ENCODE measurements at places on chromosomes 13 and 19.
A peak's percentile ranks its signal among the peaks of the same experiment; 100 is the strongest.

GRCh38 chr13:101300531-101300930 lies 115.8 kb downstream of the NALCN start:
- DNase-seq = no peak

DNA sequence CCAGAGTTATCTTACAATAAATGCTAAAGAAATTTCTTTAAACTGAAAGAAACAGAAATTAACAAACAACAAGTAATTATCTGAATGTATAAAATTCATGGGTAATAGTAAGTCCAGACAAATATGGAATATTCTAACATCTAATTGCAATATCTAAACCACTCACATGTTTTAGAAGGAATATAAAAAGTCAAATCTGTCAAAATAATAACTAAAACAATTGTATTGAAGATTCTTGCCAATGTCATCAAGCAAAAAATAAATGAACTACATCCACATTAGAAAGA lies 942.9 kb upstream of the PCDH20 start:
- no peak for DNase-seq

DNA sequence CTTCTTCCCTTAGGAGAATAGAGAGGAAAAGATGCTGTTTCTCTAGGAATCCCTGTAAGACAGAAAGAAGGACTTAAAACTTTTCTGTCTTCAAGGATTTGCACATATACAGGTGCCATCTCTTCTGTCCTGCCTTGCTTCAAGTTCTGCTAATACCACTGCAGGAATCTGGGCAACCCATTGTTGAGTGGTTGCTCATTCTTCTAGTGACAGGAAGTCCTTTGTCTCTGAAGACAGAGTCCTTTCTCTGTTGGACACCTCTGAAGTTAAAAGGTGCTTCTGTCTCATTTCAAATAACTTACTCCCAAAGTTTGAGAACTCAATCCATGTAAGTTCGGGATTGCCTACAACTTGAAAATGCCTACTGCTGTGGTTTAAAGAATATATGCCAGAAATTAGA lies 114.4 kb upstream of the TMTC4 start:
- DNase-seq = no peak

DNA sequence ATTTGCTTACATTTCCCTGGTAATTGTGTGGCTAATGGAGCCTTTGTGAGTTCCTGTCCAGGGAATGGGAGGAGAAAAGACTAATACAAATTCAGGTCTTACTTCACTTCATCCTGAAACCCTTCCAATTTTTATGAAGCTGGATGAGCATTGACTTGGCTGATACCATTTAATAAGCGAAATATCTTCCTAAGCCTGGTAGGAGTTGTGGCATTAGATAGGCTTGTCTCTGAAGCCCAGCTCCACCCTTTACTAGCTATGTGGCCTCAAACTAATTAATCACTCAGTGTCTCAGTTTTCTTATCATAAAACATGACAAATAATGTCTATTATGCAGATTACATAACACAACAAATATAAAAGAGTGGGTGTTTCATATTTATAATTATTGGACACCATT lies 106.3 kb downstream of the FGF9 start:
- DNase-seq = no peak

- DNase-seq = no peak
Observed at GRCh38 chr13:41352935-41353840, 42.1 kb downstream of the NAA16 start.

- no peak for DNase-seq
Observed at GRCh38 chr13:43227721-43228120, 204.3 kb downstream of the DNAJC15 start.

DNA sequence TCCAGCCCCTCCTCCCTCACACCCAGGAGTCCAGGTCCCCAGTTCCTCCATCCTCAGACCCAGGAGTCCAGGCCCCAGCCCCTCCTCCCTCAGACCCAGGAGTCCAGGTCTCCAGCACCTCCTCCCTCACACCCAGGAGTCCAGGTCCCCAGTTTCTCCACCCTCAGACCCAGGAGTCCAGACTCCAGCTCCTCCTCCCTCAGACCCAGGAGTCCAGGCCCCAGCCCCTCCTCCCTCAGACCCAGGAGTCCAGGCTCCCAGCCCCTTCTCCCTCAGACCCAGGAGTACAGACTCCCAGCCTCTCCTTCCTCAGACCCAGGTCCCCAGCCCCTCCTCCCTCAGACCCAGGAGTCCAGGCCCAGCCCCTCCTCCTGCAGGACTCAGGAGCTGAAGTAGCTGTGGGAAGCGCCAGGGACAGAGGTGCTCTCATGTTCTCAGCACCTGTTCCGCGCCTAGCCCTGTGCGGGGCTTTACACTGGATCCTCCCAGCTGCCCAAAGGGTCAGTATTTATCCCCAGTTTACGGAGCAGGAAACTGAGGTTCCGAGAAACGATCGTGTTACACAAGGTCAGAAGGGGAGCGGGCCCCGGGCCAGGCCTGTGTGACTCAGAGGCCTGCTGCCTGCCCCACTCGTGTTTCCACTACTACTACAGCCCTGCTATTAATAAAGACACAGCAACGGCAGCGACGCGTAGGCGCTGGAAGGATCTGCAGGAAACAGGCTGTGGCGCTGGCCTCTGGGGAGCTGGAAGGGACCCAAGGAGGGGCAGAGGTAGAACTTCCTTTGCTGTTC lies 1.7 kb upstream of the SBK3 start:
- peak; percentile 91 for DNase-seq

DNA sequence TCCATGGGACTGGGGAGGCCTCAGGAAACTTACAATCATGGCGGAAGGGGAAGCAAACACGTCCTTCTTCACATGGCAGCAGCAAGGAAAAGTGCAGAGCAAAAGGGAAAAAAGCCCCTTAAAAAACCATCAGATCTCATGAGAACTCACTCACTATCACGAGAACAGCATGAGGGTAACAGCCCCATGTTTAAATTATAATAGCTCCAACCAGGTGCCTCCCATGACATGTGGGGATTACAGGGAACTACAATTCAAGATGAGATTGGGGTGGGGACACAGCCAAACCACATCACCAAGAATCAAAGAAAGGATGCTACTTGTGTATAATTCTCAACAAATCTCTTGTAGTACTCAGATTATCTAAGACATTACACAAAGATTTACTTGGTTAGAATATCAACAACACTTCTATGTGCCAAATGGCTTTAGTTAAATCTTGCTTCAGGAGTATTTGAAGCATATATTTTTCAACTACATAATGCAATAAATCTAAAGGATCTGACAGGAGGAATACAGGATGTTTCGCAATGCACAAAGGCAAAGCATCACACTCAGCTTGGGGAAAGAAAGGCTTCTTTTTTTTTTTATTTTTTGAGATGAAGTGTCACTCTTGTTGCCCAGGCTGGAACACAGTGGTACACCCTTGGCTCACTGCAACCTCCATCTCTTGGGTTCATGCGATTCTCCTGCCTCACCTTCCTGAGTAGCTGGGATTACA lies 180.0 kb downstream of the LHFPL6 start:
- no peak for DNase-seq

DNA sequence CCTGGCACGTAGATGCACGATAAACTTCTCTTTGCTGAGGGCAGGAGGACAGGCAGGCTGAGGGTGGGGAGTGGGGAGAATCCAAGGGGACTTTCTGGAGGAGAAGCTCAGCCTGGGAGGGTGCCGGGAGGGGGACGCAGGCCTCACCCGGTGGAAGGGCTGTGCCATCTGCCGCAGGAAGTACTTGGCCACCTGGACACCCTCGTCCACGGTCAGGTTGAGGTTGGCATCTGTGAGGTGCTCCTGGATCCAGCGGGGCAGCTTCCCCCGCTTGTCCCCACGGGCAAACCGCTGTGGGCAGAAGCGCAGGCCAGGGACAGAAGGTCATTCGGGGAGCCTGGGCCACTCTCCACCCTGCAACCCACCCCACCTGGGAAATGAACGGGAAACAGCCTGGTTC lies 11.5 kb downstream of the KLC3 start:
- DNase-seq = no peak

GRCh38 chr19:7888145-7888825 lies at the start of gene LRRC8E:
Gene LRRC8E, plus strand, starts transcription at chr19:7888510. Its CDS starts 7,094 bp downstream, at chr19:7895604.
- DNase-seq = no peak

DNA sequence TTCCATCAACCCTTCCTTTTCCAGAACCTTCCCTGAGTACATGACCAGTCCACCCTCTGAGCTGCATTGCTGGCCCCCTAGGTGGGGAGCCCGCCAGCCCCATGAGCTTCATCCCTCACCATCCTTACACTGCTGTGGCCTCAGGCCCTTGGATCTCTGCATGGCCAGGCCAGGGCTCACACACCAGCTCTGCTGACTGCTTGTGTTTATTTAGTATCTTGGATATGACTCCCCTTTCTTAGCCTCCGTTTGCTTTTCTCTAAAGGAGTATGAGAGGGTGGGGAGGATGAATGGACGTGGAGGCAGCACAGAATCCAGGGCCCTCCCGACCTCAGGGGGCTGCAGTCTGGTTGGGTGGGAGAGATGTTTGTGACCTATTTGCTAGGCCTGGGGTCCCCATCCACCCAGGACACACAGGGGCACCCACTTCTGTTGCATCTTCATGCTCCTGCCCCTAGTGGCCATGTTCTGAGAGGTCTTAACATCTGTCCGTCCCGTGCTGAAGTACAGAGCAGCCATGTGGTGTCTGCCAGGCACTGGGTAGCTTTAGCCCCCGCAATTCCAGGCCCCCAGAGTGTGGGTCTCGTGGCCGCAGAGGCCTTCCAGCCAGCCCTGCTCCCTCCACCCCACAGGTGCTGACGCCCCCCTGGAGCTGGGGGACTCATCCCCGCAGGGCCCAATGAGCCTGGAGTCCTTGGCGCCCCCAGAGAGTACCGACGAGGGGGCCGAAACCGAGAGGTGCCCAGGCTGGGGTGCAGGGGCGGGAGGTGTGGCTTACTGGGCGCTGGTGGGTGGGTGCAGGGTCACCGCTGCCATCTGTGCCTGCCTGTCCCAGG lies 13.0 kb downstream of the ARHGEF1 start:
- no peak for DNase-seq

All from heart right ventricle (tissue), 16 donors.